Fibroblast of villous mesenchyme (primary cell): ENCODE measurements at places on chromosomes 16 and 17.

DNA sequence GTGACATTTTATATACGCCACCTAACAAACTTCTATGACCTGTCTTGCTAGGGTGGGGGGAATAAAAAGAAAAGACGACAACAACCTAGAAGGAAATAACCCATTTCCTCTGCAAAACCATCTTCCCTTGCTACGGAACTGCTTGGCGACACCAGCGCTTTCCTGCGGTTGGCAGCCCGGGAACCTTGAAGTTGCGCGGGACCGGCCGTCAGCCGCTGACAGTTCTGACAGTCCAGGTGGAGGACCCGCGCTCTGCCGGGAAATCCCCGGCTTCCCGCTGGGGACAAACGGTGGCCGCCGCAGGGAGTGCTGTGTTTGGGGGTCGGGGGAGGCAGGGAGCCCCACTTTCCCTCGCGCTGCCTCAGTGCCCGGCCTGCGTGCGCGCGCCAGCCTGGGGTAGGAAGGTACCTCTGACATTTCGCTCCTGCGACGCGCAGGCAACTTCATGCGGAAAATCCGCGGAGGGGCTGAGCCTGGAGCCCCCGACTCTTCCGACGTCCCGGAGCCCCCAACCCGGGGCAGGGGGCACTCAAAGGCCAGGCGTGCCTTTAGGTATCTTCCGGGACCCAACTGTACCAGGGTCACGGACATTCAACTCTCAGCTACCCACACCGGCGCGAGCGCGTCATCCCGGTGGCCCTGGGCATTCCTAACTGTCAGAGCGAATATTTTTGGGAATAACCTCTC is 516 bp downstream of the SLC16A6 start:
- no peak for DNase-seq

DNA sequence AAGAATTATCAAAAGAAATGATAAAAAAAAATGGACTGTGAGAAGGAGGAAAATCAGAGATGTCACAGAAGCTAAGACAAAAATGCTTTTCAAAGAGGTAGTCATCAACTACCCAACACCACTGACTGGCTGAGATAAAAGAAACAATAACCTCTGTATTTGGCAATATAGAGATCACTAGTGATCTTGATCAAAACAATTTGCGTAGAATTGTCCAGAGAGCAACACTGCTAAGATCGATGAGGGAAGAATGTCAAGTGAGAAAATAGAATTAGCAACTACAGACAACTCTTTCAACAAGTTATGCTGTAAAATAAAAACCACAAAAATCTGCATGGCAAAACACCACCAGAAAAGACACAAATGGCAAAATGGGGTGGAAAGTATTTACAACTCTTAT is 66.0 kb downstream of the BRIP1 start:
- no peak for DNase-seq

GRCh38 chr17:48494335-48494734 is 36.5 kb downstream of the HOXB1 start:
- DNase-seq = peak; percentile 53

DNA sequence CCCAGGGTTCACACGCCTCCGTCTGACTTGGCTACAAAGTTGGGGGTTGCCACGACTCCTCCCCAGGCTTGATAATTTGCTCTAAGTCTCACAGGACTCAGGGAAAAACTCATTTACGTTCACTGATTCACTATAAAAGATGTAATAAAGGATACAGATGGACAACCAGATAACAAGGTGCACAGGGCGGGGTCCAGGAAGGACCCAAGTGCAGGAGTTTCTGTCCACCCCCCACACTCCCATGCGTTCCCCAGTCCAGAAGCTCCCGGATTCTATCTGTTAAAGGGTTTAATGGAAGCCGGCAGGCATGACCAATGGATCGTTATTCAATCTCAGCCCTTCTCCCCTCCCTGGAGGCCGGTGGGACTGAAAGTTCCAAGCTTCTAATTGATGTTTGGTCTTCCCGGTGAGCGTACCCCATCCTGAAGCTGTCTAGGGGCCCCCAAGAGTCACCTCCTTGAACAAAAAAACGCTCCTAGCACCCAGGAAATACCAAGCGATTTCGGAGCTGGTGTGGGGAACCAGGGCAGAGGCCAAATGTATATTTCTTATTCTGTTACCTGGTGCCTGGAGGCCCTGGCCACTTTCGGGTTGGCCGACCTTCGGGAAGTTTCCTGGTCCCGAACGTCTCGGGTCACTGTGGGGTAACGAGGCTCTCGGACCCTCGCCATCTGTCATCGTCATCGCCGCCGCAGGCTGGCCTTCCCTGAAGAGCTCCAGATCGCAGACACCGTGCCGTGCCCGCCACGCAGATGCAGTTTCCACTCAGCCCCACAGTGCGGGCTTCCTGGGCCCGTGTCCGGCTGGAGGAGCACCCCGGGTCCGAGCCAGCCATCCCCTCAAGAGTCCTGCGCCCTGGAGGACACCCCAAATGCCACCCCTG is 13.5 kb upstream of the METRNL start:
- no peak for DNase-seq

DNA sequence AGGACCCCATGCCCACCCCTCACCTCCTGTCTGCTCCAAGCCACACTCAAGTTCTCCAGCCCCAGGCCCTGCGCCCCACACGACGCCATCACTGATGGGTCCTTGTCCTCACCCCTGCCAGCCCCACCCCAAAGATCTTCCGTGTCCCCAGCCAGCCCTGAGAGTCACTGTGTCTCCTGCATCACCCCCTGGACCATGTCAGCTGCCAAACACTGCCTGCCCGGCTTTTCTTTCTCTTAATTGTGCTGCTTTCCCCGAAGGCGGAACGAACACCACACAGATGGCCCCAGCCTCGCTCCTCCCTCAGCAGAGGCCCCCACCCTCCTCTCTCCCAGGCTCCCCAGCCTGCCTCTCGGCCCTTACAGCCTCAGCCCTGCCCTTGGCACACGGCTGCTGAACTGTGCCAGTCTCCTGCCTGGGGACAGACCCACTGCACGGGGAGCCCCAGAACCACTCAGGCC is 4.8 kb upstream of the GAA start:
- DNase-seq = no peak

- peak; percentile 91 for DNase-seq
These were observed 4.5 kb downstream of the RMI2 start for GRCh38 chr16:11349599-11350276.

DNA sequence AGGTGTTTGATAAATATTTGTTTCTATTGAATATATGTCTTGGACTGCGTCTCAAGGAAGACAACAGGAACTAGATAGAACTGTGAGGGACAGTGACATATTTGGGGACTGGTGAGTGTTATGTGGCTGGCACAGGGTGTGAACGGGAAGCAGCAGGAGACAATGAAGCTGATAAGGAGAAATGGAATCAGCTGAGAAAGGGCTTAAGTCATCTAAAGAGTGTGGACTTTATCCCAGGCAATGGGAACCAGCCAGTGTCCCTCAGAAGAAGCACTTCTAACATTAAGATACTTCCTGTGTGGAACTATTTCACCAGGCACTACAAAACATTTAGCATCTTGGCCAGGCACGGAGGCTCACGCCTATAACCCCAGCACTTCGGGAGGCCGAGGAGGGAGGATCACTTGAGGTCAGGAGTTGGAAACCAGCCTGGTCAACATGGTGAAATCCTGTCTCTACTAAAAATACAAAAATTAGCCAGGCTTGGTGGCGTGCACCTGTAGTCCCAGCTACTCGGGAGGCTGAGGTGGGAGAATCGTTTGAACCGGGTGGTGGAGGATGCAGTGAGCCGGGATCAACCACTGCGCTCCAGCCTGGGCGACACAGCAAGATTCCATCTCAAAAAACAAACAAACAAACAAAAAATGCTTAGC is 41.2 kb downstream of the ARHGAP17 start:
- no peak for DNase-seq

GRCh38 chr17:11467639-11468038 is 130.6 kb upstream of the DNAH9 start:
- no peak for DNase-seq

DNA sequence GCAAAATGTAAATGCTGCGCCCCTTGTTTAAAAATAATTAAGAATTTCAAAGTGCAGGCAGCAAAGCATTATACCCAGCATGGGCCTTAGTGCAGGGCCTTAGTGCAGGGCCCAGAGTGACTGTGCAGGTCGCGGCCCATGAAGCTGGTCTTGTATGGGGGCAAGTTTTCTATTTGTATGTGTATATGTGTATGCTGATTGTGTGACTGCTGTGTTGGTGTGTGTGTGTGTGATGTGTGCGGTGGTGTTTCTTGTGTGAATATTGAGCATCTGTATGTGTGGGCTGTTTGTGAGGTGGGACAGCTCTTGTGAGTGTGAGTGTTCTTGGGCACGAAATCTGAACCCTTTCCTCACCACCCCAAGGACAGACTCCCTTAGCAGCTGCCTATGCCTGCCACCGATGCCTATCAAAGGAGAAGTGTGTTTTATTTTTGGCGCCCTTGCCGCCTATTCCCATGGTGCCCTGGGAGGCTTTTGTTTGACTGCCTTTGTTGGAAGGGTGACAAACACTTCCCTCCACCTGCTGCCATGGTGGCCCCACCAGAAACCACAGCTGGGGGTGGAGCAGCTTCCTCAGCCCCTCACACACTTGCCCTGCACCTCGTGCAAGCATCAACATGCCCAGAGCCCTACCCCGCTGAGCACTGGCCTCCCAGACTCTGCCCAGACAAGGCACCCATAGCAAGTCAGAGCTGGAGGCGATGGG is 18.0 kb downstream of the CCR7 start:
- DNase-seq = no peak

GRCh38 chr17:61766520-61766919 is 96.8 kb downstream of the BRIP1 start:
- no peak for DNase-seq

DNA sequence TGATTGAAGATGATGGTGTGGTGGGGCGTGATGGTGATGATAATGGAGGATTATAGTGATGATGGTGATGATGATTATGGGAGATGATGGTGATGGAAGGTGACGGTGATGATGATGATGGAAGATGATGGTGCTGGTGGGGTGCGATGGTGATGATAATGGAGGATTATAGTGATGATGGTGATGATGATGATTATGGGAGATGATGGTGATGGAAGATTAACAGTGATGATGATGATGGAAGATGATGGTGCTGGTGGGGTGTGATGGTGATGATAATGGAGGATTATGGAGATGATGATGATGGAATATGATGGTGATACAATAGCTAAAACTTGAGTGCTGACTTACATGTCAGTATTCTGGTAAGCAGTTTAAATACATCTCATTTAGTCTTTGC is 391.0 kb upstream of the EEF2KMT start:
- DNase-seq = no peak

GRCh38 chr17:78375401-78376151 is 2.9 kb upstream of the PGS1 start:
- DNase-seq = peak; percentile 97

GRCh38 chr17:19876529-19877161 is 8.9 kb upstream of the ULK2 start:
- DNase-seq = no peak

- DNase-seq = no peak
These were observed 80.9 kb downstream of the SLC6A2 start for GRCh38 chr16:55736671-55737070.

DNA sequence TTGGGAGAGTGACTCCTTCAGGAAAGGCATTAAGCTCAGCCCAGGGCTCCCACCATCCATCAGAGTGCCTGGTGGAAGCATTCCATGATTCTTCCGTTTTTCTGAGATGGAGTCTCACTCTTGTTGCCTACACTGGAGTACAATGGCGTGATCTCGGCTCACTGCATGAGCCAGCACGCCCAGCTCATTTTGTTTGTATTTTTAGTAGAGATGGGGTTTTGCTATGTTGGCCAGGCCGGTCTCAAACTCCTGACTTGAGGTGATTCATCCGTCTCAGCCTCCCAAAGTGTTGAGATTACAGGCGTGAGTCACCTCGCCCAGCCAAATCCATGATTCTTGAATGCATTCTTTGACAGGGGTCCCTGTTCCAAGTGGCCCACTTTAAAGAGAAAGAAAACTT is 23.1 kb downstream of the MIS12 start:
- peak; percentile 19 for DNase-seq

GRCh38 chr17:77810536-77810935 is 148.0 kb upstream of the TNRC6C start:
- DNase-seq = peak; percentile 32

- no peak for DNase-seq
These were observed 160.6 kb downstream of the CYLD start for GRCh38 chr16:50902457-50902856.

DNA sequence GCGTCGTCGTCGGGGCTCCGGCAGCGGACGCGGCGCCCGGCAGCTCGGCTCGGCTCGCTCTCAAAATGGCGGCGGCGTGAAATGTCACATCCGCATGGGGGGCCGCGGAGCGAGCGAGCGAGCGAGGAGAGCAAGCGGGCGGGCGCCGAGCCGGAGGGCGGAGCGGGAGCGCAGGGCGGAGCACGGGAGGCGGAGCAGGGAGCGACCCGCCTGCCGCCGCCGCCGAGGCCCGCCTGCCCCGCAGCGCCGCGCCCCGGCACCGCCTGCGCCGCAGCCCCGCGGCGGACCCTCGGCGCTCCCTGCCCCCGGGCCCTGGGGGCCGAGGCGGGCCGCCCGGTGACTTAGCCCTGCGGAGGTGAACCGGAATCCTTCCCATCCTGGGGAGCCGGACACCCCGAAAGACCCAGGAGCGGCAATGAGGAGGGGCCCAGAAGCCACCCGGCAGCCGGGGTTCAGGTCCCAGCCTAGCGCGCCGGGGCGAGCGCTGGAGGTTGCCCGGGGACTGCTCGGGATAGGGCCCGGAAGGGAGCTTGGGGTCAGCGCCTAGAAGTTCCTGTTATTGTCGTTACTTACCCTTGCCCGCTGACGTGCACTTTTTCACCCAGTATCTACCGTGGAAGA is at the start of gene USP7:
Gene USP7, minus strand, starts transcription at position 86 of the 621 bp plus-strand sequence. CDS start 621 bp downstream, outside the sequence.
- peak; percentile 91 for DNase-seq

GRCh38 chr16:3825103-3825502 is 55.4 kb downstream of the CREBBP start:
- peak; percentile 72 for DNase-seq

- no peak for DNase-seq
These were observed 17.1 kb upstream of the CORO1A start for GRCh38 chr16:30166202-30166902.

- DNase-seq = peak; percentile 38
These were observed 18.4 kb downstream of the MIEF2 start for GRCh38 chr17:18278867-18279266.

- no peak for DNase-seq
These were observed 11.4 kb downstream of the CNEP1R1 start for GRCh38 chr16:50036426-50036825.

DNA sequence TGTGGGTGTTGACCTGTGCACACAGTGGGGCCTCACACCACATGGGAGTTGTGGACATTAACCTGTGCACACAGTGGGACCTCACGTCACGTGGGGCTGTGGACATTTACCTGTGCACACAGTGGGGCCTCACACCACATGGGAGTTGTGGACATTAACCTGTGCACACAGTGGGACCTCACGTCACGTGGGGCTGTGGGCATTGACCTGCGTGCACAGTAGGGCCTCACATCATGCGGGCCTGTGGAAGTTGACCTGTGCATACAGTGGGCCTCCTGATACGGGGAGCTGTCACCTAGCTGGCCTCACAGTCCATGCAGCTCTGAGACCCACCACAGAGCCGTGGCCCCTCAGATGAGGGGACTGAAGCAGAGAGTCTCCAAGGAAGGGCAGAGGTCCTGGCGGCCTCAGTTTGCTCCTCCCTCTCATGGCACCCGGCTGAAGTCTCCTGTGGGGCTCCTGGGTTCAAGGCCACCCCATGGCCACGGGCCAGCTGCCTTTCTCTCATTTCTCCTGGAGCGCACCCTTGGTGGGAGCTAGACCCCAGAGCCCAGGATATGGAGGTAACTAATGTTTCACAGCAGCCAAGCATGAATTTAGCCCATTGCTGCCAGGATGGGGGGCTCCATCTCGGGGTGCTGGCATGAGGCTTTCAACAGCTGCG is 21.0 kb downstream of the CACNA1H start:
- DNase-seq = no peak

GRCh38 chr16:86303787-86304678 is 206.3 kb upstream of the FOXF1 start:
- peak; percentile 89 for DNase-seq
